ENCODE measurements at places on chromosomes 1 and 21.

- DNase-seq = no peak
Observed at GRCh38 chr1:160520582-160520981, 2.5 kb downstream of the SLAMF6 start.

- no peak for DNase-seq
Observed at GRCh38 chr1:110255392-110255787, 45.3 kb downstream of the KCNC4 start.

- no peak for DNase-seq
Observed at GRCh38 chr1:198280080-198280479, 123.3 kb downstream of the NEK7 start.

DNA sequence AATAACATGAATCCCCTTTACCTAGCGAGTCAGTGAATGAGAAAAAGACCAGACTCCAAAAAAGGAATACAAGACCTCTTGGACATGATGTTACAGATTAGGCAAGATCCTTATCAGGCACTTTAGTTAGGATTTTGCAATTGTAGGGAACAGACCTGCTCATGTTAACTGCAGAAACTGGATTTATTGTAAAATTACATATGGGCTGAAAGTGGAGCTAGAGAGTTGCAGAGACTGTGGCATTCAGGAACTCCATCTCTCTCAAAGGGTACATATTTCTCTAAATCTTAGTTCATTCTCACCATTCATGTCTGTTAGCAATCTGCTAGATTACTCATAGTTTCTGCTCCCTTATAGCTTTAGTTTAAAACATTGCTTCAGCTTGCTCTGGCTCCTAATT, 142.2 kb downstream of the PAPPA2 start:
- no peak for DNase-seq

DNA sequence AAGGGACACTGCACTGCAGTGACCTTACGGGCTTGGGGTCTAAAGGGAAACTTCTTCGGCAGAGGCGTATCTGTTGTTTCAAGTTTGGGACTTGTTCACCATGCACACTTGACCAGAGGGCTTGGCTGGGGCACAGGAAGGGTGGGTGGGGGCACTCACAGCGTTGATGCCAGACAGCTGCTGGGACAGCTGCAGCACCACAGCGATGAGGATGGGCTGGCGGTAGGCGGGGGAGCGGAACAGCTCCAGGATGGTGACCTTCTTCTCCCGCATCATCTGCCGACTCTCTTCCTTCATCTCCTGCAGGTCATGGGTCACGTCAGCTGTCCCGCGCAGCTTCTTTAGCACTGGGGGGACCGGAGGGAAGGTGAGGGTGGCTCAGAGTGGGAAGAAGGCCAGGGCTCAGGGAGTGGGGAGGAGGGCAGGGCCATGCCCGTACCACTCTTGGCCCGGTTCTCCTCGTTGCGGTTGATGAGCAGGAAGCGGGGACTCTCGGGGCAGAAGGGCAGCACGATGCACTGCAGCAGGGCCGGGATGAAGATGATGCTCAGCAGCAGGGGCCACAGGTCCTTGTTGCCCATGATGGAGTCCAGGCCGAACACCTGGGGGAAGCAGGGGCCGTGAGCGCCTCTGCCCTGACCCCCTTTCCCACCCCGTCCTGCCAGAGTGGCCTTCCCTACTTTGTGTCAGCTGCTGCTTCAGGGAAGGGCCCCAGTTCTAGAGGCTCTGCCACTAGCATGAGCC, 29.1 kb downstream of the SLC2A1 start:
- no peak for DNase-seq

GRCh38 chr1:30754684-30755171, 2.8 kb downstream of the LAPTM5 start:
- no peak for DNase-seq

DNA sequence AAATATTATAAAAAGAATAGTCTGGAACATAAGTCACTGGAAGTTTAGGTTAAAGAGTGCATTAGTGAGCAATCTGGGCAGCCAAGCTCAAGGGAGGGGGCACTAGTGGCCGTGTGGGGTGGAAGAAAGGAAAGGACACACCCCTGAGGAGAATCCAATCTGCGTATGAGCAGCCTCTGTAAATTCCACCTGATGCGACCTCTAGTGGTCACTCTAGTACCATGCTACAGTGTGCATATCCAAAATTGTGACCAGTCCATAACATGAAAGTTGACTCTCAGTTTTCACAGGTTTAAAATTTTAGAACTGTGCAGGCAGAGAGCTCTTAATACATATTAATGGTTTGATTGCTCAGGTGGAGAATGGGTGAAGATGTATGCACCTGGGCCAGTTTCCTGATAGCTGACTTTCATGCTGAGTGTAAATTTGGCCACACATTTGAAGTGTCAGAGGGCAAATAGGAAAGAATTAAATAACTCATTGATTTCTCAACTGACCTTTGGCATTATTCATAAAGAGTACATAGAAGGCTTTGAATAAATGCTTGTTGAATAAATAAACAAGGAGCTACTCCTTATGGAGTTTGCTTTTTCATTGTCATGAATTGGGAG, 105.9 kb upstream of the C21orf91 start:
- no peak for DNase-seq

DNA sequence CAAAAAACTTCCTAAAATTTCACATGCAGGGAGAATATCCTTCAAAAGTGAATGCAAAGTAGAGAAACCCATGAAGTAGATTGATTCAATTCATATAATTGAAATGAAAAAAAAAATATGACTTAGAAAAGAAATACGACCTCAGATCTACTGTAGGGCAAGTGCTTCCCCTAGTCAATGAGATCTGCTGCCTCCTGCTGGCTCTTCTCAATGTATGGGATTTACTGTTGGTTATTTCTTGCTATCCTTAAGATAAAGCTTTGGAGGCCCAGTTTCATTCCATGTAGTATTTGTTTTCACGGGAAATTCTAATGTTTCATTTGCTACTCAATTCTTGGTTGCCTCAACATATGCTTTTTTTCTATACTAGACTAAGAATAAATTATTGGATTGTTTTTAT, 46.2 kb downstream of the ZNF648 start:
- DNase-seq = no peak

DNA sequence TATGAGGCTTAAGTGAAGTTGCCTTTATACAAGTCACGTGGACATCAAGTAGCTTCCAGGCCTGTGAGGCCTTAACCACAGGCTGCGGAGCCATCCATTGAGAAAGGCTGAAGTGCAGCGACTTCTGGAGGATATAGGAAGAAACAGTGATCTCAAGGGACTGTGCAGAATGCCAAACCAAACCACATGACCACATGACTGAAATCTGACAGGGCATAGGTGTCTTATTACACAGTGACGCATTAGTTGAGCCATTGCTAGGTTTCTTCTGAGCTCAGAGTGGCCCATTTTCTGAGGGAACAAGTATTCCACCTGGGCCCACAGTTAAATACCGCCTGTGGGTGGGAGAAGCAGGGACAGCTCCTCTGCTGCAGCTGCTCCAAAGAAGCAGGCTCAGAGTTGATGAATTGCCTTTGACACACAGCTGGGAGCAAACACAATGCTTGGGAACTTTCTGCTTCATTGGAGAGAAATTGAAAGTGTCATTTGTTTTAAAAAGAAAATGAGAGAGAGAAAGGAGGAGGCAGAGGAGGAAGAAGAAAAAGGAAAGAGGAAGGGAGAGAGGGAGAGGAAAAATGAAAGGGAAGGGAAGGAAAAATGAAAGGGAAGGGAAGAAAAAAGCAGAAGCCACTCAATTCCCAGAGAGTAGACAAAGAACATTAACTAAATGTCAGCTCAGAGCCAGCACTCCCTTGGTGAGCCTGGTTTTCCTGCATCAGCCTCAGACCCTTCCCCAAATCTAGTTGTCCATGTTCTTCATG, 94.4 kb downstream of the COLGALT2 start:
- DNase-seq = peak; percentile 90

DNA sequence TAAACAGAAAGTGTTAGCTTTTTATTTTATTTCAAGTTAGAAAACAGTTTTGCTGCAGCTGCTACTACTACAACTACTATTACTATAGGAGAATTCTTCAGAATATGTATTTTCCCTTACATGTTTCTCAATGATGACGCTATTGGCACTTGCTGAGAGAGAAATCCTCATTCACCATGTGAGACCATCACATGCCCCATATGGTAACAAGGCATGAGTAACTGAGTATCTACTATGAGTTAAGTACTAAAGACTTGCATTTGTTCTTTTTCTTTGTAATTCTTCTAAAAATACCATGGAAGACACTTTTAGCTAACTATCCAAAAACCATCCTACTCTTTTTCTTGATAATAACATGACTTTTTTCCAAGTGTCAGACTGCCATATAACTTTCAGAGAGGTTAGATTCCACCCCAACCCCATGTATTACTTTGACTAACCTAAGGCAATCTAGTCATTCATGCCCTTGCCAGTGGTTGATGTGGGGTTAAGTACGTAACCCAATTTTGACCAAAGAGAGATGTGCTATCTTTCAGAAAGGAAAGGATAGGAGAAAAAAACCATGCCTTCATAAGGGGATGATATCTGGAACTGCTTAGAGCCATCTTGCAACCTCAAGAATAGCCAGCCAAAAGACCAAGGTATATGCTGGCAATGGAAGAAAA, 42.9 kb downstream of the COP1 start:
- no peak for DNase-seq

GRCh38 chr1:119865627-119866026, 30.7 kb downstream of the ADAM30 start:
- DNase-seq = no peak

DNA sequence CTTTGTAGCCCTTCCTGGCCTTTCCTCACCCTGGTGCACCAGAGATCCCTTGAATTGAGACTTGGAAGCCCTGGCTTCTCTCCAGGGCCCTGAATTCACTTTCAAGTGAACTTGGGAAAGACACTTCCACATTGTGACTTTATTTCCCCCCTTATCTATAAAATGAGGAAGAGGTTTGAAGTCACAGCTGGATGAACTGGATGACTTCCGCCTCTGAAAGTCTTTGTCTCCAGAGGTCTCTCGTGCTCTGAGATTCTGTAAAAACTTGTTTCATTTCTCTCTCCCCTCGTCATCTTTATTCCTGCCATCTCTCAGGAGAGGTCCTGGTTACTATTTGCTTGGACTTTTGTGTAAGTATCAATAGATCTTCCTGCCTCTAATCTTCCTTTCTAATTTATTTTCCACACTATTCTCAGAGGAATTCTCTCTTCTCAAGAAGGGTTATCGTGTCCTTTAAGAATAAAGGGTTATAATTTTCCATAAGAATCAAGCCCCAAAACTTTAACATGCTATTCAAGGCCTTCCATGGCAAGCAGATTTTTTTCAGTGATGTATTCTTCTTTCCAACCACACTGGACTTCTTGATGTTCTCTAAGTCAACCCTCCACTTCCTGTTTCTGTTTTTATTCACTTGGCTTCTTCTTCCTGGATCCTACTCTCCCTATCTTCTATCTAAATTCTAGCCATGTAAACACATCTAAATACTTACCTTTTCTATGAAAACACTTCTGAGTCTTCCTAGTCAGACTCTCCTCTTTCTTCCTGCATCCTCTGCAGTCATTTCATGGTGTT, 6.5 kb upstream of the RPTN start:
- no peak for DNase-seq

- no peak for DNase-seq
Observed at GRCh38 chr1:19179597-19180264, 30.3 kb downstream of the UBR4 start.

GRCh38 chr1:151157067-151157531, 650 bp downstream of the TNFAIP8L2 start:
- no peak for DNase-seq

- DNase-seq = no peak
Observed at GRCh38 chr1:77382366-77382765, 100.5 kb downstream of the AK5 start.

GRCh38 chr1:65921446-65921845, 128.8 kb downstream of the PDE4B start:
- DNase-seq = no peak

DNA sequence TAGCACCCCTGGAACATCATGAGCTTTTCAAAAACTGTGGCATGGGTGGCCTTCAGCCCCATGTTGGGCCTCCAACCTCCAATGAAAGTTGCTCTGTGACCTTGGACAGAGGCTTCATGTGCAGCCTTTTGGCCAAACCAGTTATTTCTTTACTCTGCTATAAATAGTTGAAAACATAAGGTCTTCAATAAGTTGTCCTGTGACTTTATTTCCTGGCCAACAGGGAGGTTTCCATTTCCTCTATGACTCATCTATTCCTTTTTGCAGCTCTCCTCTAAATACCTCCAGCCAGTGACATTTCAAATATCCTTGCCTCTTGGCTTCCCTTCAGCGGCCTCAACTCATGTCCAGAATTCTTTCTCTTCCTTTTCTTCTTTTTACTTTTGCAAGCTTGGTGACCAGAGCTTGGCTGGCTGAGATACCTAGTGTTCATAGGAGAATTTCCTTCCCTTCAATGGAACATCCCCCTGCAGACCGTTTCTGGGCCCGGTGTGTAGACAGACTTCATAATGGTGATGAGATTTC, 22.7 kb upstream of the TRIM67 start:
- peak; percentile 48 for DNase-seq

DNA sequence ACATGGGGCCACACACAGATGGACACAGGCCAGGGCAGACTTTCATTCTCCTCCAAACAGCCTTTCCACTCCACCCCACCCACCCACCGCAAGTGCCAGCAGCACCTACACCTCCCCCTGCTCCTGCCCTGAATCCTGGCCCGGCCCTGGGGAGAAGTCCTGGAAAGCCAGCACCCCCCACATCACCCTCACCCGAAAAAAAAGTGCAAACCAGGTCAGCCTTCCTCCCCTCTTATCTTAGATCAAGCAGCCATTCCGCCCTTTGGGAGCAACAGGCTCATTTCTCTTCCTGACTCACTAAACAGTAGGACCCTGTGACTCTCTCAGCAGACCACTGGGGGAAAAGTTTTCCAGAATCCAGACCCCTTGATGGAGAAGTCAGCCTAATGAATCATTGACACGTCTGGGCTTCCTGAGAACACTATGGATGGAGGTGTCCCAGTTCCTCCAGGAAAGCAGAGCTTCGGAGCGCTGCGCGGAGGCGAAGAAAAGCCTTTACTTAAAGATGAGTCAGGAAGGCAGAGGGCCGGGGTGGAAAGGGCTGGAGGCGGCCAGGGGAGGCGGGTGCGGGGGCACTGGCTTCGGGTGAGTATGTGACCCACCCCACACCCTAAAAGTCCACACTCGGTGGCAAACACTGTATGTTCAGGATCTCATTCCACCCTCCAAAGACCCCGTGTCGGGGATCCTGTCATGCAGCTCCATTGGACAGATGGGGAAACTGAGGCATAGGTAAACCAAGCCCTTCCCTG, 588.7 kb downstream of the MATN1 start:
- no peak for DNase-seq

GRCh38 chr1:1470626-1471388, 758 bp upstream of the ATAD3B start:
- DNase-seq = no peak

DNA sequence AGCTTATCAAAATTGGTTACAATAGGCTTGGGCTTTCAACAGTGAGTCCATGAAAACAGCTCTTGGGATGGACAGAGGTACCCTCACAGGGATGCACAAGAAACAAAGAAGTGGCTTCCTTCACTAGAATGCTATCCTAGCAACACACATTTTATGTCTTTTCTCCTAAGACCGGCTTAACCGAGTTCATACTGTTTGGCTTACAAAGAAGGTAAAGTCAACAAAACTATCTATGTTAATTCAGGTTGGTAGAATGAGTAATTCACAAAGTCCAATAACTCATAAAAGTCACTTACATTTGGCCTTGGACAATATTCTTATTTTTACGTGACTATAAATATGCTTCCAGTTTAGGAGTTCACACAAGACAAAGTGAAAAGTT, 9.0 kb downstream of the ERG start:
- DNase-seq = no peak

- DNase-seq = no peak
Observed at GRCh38 chr1:117895482-117896114, 33.8 kb downstream of the GDAP2 start.

Data from osteocyte (in vitro differentiated cells).